ENCODE measurements at places on chromosomes 4 and X.

- DNase-seq, result no peak
Measured at GRCh38 chr4:150395872-150396271, 186.1 kb upstream of the MAB21L2 start.

DNA sequence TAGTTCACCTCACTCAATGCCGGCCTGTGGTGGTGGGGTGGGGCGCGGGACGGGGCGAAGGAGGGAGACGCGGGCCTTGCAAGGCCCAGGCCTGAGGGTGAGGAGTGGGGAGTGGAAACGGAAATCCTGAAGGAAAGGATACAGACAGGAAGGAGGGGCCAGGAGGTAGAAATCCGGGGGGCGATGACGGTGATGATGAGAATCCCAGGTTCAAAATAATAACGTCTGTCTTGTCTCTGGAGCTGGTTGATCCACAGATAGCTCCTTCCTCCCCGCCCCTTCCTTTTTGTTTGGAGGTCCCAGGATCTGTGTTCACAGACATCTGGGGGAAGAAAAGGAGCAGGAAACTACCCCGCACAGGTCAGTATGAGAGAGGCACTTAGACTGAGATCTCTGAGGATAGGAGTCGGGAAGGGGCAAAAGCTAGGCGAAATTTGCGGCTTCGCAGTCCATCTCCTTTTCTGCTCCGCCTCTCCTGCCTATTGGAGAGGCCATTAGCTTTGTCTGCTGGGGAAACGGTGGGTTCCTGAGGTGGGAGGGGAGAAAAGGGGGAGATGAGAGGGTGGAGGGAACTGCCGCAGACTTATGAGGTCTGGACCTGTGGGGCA is 746 bp downstream of the TCEAL7 start:
- DNase-seq, result no peak

DNA sequence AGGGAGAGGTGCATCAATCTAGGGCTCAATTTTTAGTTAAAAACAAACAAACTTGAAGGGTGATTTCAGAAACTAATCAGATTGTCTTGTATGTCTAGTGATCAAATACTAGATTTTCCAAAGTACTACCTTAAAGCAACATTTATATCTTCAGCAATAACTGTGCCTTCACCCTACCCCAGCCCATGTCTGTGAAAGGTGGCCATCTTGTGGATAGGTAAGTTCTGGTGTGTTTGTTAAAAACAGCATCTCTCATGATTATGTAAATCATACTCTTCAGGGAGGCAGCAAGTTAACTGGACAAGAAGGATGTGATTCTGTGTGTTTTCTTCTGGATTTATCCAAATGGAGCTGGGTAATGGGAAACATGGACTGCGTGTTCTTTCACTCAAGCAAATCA is 81.4 kb upstream of the ACSL1 start:
- DNase-seq, result no peak

- no peak for DNase-seq
Measured at GRCh38 chr4:6926681-6927478, 17.3 kb downstream of the TBC1D14 start.

- no peak for DNase-seq
Measured at GRCh38 chr4:175509320-175509719, 302.7 kb downstream of the GPM6A start.

- no peak for DNase-seq
Measured at GRCh38 chrX:15504661-15505060, 4.1 kb downstream of the BMX start.

DNA sequence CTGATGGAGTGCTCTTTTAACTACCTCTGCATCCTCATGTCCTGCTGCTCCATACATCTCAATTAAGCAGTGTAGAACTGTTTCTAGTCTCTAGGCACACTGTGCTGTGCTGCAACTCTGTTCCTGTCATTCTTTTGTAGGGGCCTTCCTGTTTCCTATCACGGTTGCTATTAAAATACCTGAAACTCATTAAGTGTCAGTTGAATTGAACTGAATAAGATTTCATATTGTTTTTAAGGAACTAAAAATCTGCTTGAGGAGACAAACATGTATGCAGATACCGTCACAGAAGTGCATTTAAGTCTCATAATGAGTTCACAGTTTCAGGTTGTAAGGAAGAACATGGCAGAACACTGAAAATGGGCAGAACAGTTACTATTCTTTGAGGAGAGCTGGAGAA is 170.1 kb downstream of the LARP7 start:
- no peak for DNase-seq

DNA sequence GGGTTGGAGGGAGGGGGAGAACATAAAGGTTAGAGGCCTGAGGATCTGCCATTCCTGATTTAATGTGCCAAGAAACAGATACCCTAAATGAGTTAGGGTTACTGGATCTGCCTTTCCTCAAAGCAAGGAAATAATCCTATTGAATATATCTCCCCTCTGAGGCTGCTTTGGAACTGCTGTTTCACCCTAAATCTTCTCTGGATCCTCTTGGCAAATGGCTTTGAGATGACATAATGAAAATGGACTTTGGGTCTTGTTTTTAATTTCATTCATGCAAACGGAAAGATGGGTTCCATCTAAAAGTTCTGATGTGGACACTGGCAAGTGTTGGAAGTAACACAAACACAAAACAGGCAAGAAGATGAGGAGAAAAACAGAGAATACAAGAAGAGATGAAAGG is 23.0 kb upstream of the MAOA start:
- no peak for DNase-seq

DNA sequence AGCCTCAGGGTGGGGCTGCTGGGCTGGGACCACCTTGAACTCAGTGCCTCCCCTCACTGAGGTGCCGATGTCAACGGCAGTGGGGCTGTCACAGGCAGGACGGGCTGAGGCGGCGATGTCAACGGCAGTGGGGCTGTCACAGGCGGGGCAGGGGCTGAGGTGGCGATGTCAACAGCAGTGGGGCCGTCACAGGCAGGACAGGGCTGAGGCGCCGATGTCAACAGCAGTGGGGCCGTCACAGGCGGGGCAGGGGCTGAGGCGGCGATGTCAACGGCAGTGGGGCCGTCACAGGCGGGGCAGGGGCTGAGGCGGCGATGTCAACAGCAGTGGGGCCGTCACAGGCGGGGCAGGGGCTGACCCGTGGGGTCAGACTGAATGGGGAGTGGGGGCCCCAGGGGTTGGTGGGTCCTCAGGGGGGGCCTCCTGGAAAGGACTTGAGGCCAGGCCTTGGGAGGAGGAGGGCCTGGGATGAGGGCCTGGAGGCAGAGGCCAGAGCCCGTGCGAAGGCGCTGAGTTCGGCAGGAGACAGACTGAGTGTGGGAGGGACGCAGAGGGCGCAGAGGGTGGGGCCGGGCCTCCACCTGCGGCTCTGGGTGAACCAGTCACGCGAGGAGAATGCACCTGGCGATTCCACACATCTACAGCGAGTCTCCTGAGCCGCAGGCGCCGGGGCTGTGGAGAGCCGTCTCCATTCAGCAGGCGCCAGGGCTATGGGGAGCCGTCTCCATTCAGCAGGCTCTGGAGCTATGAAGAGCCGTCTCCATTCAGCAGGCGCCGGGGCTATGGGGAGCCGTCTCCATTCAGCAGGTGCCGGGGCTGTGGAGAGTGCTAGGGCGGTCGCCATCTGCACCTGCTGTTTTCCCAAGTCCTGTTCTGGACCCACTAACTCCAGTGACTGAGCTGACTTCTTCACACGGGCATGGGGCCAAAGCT is 22.9 kb downstream of the ATP5ME start:
- no peak for DNase-seq

DNA sequence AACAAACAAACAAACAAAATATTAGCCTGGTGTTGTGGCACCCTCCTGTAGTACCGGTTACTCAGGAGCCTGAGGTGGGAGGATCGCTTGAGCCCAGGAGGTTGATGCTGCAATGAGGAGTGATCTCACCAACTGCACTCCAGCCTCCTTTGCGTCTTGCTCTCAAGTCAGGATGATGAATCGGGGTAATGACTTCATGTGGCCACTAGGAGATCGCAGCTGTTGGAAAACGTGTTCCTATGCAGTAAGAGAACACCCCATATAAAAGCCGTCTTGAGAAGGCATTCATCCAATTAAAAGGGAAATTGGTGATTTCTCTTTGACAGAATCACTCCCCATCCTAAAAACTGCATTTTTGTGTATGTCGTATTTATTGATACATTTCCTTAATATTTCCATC is 6.9 kb downstream of the CCNB3 start:
- DNase-seq, result no peak

DNA sequence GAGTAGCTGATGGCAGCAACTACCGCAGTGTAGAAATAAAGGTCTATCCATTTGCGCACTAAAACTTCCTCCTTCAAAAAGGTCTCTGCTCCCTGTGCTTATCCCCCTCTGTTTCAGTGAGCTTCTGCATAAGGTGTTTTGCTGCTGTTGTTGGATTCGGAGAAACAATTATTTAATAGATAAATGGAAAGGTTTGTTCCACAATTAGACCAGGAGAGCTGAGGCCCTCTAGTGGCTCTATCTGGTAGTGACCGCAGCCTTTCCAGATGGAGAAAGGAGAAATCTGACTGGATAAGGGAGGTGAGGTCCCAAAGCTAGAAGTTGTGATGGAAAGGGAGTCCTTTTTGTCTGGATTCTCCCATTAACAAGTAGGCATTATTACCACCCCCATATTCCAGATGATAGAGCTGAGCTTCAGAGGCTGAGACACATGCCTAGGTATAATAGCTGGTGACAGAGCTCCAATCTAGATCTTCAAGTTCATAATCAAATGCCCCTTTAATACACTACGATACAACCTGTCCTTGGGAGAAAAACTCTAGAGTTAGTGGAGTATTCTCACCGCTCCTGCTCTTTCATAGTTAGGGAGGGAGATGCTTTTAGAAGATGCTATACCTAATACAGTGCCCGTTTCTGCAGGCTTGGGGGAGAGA is 5.1 kb upstream of the GABRQ start:
- no peak for DNase-seq

GRCh38 chr4:145886871-145887240 is 51.8 kb downstream of the ZNF827 start:
- DNase-seq, result no peak

Measured in stimulated activated CD8-positive, alpha-beta memory T cell treated with anti-CD3 and anti-CD28 coated beads, Interleukin-7, amount 100 ng/mL, for 1 hour (primary cell).